Esophagus squamous epithelium (tissue), 5 donors: ENCODE measurements at places on chromosomes 11 and 22.

DNA sequence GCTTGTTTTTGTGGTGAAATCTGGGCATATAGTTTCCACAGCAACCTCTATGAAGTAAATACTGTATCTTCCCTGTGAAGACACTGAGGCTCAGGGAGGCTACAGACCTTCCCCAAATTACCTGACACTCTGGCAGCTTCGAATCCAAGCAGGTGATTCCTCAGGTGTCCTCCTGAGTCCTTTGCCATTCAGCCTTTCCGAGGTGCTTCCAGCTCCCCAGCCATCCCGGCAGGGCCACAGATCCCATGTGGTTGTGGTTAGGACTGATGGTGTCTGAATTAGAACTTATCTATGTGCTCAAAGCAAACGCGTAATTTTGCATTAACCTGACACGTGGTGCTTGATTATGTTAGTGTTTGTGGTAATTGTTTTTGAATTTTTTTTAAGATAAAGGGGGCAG is 785.6 kb downstream of the BRD1 start:
- no peak for DNase-seq

GRCh38 chr11:23856654-23857053 is 640.2 kb upstream of the LUZP2 start:
- no peak for DNase-seq

DNA sequence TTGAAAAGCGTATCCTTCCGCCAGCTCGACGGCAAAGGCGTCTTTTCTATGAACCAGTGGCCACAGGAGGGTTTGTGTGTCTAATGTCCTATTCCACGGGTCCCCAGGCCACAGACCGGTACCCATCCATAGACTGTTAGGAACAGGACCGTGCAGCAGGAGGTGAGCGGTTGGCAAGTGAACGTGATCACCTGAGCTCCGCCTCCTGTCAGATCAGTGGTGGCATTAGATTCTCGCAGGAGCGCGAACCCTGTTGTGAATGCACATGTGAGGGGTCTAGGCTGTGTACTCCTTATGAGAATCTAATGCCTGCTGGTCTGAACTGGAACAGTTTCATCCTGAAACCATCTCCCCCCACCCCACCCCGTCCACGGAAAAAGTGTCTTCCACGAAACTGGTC is 62.7 kb upstream of the KCNQ1OT1 start:
- DNase-seq: no peak

DNA sequence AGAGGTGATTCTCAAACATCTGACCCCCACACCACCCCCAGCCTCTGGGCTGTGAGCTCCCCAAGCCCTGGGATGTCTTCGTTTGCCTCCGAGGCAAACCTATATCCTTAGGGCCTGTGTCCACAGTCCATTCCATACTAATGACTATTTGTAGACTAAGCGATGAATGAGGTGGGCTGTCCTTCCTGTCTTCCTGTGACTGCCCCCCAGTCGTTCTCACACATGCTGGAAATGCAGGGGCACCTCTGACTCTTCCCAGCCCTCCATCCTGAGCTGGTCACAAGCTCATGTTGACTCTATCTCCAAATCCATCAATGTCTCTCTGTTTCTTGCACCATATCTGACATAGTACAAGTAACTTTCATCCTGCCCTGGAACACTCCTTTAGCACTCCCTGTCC is 4.8 kb downstream of the ATG16L2 start:
- DNase-seq: no peak

DNA sequence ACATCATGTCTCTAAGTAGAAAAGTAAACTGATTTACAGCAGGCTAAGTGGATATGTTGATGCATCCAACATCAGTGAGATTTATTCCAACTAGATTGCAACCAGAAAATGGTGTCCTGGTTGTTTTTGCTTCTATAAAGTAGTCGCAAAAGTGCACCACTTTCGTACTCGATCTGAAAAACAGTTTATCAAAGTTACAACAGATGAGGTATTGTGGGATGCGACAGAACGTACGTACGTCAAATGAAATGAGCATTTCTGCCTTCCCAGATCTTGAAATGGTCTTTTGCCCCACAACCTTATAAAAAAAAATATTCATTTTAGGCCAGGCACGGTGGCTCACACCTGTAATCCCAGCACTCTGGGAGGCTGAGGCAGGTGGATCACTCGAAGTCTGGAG is 13.7 kb downstream of the GRAP2 start:
- DNase-seq: no peak

- DNase-seq: no peak
Observed at GRCh38 chr11:117909611-117910382, 19.4 kb downstream of the TMPRSS13 start.

- DNase-seq: no peak
Observed at GRCh38 chr11:2807025-2807681, 78.4 kb downstream of the CDKN1C start.

DNA sequence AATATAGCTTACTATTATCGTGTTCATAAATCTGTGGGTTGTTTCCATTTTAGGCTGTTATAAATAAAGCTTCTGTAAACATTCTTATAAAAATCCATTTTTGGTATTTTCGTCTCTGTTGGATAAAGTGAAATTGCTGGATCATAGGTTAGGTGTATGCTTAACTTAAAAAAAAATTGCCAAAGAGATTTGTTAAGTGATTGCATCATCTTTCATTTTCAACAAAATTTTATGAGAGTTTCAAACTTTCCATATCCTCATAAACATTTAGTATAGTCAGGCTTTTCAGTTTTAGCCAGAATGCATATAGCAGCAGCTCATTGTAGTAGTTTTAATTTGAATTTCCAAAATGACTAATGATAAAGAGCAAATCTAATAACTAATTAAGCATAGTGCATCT is 146.7 kb upstream of the CNTN5 start:
- no peak for DNase-seq

DNA sequence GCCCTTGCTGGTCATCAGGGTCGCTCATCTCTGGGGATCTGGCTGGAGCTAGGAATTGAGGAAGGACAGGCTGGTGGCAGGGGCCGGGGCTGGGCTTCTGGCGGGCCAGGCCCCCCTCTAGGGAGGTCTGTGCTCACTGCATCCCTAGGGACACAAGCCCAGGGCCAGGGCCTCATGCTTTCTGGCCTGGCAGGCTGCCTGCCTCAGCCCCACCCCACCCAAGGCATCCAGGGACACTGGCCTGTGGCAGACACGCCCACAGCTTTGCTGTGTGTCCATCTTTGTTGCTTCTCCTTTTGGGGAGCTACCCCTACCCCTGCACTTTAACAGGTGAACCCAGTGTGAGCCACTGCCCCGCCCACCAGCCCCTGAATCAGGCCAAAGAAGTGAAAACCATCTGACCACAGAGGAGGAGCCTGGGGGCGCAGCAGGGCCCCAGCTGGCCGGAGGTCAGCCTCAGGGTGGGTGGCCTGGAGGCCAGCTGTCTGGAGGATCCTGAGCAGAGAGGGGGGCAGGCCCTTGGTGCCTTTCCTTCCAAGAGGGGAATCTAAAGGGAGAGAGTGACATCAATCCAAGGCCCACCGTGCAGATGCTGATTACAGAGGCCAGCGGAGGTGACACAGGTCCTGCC is 26.8 kb upstream of the CELSR1 start:
- DNase-seq: no peak

DNA sequence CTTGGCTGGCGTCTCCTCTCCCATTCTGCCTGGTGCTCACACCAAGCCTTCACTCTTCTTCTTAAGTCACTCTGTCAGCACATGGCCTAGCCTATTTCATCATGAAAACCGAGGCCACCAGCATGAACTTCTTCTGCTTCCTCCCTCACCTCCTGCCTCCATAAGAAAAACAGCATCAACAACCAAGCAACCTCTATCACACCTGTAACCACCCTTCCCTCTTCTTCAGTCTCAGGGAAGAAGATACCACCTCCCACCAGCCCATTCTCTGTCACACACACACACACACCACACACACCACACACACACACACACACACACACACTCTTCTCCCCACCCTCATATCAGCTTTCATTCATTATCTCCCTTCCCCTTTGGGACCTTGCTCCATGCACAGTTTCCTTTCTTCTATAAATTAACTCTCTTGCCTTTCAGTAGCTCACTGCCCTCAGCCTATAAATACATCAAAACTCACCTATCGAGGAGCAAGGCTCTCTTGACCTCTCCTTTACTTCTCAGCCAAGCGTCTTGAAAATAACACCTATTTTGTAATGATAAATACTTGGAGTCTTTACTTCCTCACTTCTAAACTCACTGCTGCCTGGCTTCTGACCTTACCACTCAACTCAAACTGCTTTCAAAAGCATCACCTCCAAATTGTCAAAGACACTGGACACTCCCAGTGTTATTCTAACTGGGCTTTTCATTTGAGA is 36.6 kb downstream of the SC5D start:
- no peak for DNase-seq

GRCh38 chr11:5007561-5007960 is 12.9 kb downstream of the OR51L1 start:
- no peak for DNase-seq

GRCh38 chr22:27032091-27032761 is 374.8 kb downstream of the MIAT start:
- no peak for DNase-seq

GRCh38 chr11:86192519-86193257 is 51.9 kb upstream of the EED start:
- DNase-seq: no peak

- DNase-seq: no peak
Observed at GRCh38 chr22:46369716-46370583, 34.4 kb downstream of the TRMU start.

- DNase-seq: no peak
Observed at GRCh38 chr11:24124876-24125275, 372.0 kb upstream of the LUZP2 start.

- no peak for DNase-seq
Observed at GRCh38 chr22:50581031-50581949, 1.4 kb downstream of the CHKB start.

- no peak for DNase-seq
Observed at GRCh38 chr11:80816966-80817365, 1376.1 kb upstream of the TENM4 start.

DNA sequence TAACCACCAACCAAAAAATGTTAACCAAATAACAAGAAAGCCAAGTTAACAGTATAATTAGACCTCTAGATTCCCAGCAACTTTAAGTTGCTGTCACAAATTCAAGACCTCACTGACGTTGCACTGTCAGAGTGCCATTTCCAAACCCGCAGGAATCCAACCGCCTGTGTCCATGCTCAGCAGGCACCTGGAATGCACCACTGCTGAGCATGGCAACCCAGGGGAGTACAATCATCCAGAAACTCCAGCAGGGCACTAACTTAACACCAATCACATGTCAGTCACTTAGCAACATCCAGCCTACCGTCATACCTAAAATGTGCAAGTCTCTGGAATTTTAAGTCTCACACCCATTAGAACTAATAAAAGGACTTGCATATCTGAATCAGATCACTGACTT is 48.8 kb downstream of the SMCO4 start:
- no peak for DNase-seq

DNA sequence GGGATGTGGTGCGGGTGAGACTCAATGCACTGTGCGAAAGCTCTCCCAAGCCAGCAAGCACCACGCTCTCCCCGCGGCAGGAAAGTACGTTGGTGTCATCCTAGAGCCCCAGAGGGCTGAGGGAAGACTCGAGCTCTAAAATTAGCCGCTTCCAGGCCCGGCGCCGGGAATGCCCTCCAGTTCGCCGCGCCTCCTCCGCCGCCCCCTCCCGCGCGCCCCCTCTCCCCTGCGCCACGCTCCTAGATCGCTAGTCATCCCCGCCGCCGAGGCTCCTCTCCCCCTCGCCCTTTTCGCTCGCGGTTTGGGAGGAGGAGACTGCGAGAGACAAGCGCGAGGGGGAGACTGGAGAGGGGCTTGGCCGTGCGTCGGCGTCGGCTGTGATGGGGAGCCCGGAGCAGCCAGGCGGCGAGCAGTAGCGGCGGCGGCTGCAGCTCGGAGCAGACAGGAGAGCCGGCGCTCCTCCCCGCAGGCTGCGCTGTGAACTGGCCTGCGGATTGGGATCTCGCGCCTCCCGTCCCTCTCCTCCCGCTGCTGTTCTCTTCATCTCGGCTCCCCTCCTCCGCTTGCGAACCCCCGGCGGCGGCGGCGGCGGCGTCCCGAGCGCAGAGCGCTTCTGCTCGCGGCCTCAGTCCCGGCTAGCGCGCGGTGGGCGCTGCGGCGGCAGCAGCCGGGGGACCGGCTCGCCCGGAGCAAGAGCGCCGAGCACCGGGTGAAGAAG is at the start of gene FAT3:
Gene FAT3, plus strand, starts transcription at position 412 of the 718 bp plus-strand sequence. CDS start 127,295 bp downstream, outside the sequence.
- DNase-seq: no peak

DNA sequence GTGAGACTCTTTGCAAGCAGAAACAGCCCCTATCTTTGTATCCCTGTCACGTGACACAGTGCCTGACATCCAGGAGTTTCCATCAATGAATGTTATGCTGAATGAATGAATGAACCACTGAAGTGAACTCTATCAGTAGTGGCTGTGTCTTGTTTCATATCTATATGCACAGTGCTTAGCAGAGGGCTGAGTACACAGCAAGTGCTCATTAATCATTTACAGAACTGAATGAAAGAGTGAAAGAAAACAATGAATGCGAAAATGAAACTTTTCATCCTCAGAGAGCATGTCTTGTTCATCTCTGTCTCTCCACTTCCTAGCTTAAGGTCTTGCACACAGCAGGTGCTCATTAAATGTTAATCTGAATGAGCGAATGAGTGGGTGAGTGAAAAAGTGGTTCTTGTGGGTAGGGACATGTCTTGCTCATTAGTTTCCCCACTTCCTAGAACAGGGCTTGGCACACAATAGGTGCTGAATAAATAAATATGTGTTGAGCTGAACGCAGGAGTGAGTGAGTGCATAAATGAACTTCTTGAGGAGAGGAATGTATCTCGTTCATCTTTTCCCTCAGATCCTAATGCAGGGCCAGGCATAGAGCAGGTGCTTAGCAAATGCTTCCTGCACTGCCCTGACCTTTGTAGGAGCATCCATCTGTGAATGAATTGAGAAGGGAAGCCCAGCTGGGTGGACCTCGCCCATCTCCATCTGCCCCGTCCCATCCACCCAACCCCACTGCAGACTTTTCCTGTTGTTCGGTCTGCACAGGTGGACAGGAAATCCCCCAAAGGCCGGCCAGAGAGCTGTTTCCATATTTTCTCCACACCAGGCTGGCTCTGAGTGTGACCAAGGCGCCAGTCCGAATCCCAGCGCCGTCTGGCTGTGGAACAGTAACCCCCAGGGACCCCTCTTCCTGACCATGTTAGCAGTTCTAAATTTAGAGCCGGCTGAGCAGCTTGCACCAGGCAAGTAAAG is 113.4 kb upstream of the CRYBB3 start:
- no peak for DNase-seq

- no peak for DNase-seq
Observed at GRCh38 chr11:66818231-66818955, 24.8 kb upstream of the RCE1 start.

DNA sequence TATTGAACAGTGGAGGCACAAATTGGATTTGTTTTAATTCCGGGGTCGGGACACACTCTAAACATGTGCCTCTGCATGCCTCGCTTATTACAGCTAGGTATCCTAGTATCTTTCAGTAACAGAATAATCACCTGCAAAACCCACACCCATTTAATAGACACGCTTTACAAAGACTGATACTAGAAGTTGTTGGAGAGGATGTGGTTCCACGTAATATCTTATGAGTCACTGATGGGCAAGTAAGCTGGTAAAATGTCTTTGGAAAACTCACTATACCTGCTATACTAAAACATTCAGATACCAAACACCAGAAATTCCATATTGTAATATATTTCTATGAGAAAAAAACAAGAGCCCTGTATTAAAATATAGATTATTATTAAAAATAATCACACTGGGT is 84.0 kb downstream of the GGTLC2 start:
- no peak for DNase-seq
